Caco-2 (cell line): ENCODE measurements at places on chromosomes 6 and 20. TPM values are rescaled to one million over a fixed set of nuclear protein-coding genes. Genes with fewer than 3 reads are reported as not detected.

- DNase-seq: no peak
- H3K27me3 ChIP-seq: no peaks in the 10 kb centered on the region
- peaks cover 24% of the 10 kb centered on the region for H3K4me1 ChIP-seq
- H3K36me3 ChIP-seq: peaks cover 2% of the 10 kb centered on the region; the same call in 1 of the 2 replicates
- H3K27ac ChIP-seq: no peak overlapping the region
Observed at GRCh38 chr20:8170921-8171320, 38.9 kb downstream of the PLCB1 start.

- no peak overlapping the region for H3K27ac ChIP-seq
- H3K4me1 ChIP-seq: no peaks in the 10 kb centered on the region
- DNase-seq: no peak
- no peaks in the 10 kb centered on the region for H3K36me3 ChIP-seq
Observed at GRCh38 chr6:19399406-19399805, 437.8 kb upstream of the ID4 start.

DNA sequence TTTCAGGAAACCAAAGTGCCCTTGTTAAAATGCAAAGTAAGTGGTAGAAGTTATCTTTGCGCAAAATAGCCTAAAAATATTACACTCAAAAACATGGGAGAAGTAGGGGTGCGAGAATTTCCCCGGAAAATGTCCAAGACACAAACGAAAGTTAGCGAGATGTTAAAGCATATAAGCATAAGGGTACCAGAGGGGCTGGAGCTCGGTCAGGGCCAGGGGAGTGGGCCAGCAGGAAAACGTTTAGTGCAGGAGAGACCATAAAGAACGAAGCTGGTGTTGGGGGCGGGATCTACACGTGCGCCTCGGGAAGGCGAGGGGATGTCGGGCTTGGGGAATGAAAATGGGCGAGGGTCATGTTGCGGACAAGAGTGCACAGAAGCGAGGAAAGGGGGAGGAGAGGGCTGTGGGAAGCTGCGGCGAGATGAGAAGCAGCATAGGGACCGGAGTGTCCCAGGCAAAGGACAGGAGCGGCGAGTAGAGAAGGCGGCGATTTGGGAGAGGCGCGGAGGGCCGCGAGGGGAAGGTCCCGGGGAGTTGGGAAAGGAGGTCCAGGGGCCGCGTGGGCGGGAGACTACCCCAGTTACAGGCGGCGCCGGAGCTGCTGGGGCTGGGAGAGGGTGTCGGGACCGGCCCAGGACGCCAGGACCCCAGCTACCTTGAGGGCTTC is 600 bp downstream of the XPO5 start:
- no peaks in the 10 kb centered on the region; the same call in 1 of the 2 replicates for H3K36me3 ChIP-seq
- H3K27me3 ChIP-seq: no peaks in the 10 kb centered on the region
- H3K27ac ChIP-seq: peak overlapping the region; percentile 98

- H3K27ac ChIP-seq: no peak overlapping the region
- no peak for DNase-seq
- H3K27me3 ChIP-seq: no peaks in the 10 kb centered on the region
- H3K36me3 ChIP-seq: no peaks in the 10 kb centered on the region
- H3K4me3 ChIP-seq: no peak overlapping the region
Observed at GRCh38 chr6:131982740-131983259, 31.6 kb upstream of the CCN2 start.

- no peaks in the 10 kb centered on the region for H3K4me1 ChIP-seq
- H3K4me3 ChIP-seq: no peak overlapping the region
- no peak for DNase-seq
- no peaks in the 10 kb centered on the region for H3K27me3 ChIP-seq
Observed at GRCh38 chr6:112243861-112244827, 10.2 kb downstream of the LAMA4 start.

DNA sequence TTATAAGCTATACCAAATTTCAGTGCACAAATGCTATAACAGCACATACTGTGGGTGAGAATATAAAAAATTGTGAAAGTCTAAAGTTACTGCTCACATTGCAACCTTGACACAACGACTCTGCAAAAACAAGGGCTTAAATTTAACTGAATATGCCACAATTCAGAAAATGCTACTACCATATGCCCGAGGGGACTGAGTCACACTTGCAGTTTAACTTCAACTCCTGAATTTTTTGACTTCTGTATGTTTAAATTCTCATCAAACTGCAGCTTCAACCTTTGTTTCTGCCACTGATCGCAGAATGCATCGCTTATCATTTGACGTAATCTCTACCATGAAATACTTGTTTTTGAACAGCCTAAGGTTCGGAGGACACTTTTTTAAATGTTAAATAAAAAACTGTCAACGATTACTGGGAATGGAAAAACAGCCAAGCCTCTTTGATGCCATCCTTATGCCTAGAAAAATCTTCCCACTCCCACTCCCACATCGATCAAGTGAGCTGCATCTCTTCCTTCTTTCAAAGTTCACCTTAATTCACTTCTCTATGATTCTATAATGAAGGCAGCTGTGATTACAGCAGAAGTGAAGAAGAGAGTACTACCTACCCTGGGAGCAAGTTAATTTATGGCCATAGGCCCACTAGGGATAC is 136.5 kb downstream of the ATXN1 start:
- H3K36me3 ChIP-seq: no peaks in the 10 kb centered on the region
- no peaks in the 10 kb centered on the region for H3K27me3 ChIP-seq
- no peaks in the 10 kb centered on the region for H3K4me1 ChIP-seq

DNA sequence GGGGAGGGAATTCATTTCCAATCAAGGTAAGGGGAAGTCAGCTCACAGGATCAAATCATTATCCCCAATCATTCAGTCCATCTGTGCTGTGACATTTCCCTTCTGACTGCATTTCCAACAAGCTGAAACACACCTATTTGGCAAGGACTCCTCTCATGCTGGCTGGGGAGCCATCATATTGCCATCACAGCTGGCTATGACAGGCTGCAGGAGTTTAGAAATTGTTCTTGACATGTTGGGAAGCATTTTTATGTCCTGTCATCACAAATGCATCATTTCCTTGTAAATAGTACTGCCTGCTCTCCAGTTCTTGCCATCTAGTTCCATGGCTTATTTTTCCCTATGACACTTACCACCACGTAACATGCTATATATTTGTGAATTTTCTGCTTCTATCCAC is 113.9 kb upstream of the TMEM170B start:
- DNase-seq: no peak
- H3K4me1 ChIP-seq: peaks cover 45% of the 10 kb centered on the region
- no peak overlapping the region for H3K4me3 ChIP-seq
- peak overlapping the region; percentile 11 for H3K27ac ChIP-seq

DNA sequence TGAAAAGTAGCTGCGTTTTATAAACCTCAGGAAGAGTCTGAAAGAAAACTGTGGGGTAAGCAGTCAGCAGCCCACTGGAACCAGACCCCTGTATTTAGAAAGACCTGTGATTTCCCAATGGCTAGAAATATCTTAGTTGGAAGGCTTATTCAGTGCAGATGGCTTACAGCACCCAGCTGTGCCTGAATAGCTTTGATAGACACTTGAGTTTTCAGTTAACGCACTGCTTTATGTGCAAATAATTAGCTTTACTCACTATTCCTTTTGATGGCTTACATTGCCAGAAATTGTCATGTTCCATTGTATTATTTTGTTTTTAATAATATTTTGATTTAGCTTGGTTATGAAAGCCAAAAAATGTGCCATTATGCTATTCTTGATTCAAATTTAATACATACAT is 465.3 kb upstream of the SYNCRIP start:
- no peaks in the 10 kb centered on the region for H3K36me3 ChIP-seq
- no peak for DNase-seq
- H3K4me3 ChIP-seq: no peak overlapping the region
- no peaks in the 10 kb centered on the region for H3K4me1 ChIP-seq
- no peaks in the 10 kb centered on the region for H3K27me3 ChIP-seq

The IL17A gene
- total RNA-seq: not detected in 2 replicates

- 0 out of 2 replicates have a peak, but pooled peaks cover 1% of the 10 kb centered on the region for H3K36me3 ChIP-seq
- H3K4me3 ChIP-seq: no peak overlapping the region
- H3K27ac ChIP-seq: no peak overlapping the region
- peaks cover 4% of the 10 kb centered on the region for H3K4me1 ChIP-seq
- H3K27me3 ChIP-seq: no peaks in the 10 kb centered on the region
- no peak for DNase-seq
Observed at GRCh38 chr6:129632172-129632613, 77.8 kb downstream of the ARHGAP18 start.

GRCh38 chr20:32462900-32463641 is 104.9 kb downstream of the ASXL1 start:
- no peak for DNase-seq
- no peak overlapping the region for H3K4me3 ChIP-seq
- peaks cover 8% of the 10 kb centered on the region for H3K36me3 ChIP-seq
- H3K27ac ChIP-seq: no peak overlapping the region
- H3K4me1 ChIP-seq: no peaks in the 10 kb centered on the region
- H3K27me3 ChIP-seq: no peaks in the 10 kb centered on the region

DNA sequence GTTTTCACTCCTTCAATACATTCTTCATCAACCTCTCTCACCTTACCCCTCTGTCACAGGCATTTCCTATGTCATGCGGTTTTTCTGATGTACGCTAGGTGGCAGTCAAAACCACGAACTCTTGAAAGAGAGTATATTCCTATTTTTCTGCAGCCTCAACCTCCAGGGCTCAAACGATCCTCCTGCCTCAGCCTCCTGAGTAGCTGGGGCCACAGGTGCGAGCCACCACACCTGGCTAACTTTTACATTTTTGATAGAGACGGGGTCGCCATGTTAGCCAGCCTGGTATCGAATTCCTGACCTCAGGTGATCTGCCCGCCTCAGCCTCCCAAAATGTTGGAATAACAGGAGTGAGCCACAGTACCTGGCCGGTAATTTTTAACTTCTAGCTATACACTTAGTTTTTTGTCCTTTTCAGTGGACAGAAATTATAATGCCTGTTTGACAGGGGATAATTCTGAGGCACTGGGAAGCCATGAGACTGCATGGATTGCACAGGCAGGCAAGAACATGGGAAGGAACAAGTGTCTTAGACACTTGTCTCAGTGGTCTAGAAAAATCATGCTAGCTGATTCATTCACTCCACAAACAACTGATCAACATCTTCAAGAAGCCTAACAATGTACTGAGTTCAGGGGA is 22.5 kb upstream of the HFE start:
- H3K27me3 ChIP-seq: no peaks in the 10 kb centered on the region
